Hematopoietic multipotent progenitor cell treated with erythropoietin and hydrocortisone succinate and interleukin-3 and kit ligand, for 4 days (in vitro differentiated cells): ENCODE measurements at places on chromosomes 1 and 21.
A peak's percentile ranks its signal among the peaks of the same experiment; 100 is the strongest.

DNA sequence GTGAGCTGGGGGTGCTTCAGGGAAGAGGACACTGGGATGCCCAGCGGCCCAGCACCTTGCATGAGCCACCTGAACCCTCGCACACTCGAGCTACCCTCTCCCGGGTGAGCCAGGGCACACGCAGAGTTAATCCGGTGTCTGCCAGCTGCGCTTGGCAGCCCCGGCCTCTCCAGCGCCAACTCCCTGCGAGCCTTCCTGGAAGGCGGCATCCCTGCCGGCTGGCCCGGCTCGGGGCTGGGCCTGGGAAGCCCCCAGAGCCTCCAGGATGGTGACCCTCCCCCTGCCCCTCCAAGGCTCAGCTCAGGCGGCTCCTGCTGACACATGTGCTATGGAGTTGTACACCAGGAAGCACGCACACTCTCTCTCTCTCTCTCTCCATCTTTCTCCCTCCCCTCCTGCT is 48.7 kb downstream of the RAP1GAP start:
- DNase-seq: no peak

- DNase-seq: no peak
Measured at GRCh38 chr1:229941160-229941559, 125.9 kb upstream of the GALNT2 start.

GRCh38 chr1:15519625-15520024 is 4.4 kb downstream of the CASP9 start:
- no peak for DNase-seq

GRCh38 chr1:61356995-61357394 is 274.6 kb downstream of the NFIA start:
- DNase-seq: peak; percentile 58

DNA sequence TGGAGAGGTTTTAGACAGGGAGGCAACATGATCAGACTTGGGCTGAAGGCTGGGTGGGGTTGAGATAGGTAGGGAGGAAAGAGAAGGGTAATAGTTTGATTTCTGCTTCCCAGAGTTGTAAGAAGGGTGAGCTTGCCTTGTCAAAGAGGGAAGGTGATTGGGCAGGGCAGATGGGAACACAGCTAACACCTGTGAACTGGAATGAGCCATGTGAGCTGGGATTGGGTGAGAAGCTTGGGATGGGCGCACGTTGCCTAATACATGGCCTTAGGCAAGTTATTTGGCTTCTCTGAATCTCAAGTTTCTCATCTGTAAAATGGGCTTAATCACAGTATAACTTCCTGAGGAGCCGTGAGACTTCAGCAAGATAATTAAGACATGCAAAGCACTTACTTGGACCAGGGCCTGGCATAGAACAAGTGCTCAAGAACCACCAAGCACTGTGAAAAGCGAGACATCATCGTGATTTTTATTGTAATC is 33.8 kb upstream of the ID3 start:
- no peak for DNase-seq

- DNase-seq: peak; percentile 19
Measured at GRCh38 chr1:86504895-86505563, 36.3 kb downstream of the CLCA1 start.

DNA sequence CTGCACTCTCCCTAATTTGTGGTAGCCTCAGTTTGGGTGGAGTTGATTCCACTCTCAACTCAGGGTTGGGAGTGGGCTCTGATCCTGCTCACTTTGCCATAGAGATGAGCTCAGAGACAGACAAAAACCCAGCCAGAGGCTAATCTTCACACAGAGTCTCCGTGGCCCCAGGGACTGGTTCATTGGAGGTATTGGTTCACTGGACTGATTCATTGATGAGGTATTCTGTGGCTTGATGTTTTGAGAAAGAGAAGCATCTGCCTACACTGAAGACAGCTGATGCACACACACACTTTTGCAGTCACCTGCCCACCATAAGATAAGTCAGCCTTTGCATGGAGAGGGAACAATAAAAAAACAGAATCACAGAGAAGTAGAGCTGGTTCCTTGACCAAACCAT is 183.8 kb downstream of the AJAP1 start:
- no peak for DNase-seq

DNA sequence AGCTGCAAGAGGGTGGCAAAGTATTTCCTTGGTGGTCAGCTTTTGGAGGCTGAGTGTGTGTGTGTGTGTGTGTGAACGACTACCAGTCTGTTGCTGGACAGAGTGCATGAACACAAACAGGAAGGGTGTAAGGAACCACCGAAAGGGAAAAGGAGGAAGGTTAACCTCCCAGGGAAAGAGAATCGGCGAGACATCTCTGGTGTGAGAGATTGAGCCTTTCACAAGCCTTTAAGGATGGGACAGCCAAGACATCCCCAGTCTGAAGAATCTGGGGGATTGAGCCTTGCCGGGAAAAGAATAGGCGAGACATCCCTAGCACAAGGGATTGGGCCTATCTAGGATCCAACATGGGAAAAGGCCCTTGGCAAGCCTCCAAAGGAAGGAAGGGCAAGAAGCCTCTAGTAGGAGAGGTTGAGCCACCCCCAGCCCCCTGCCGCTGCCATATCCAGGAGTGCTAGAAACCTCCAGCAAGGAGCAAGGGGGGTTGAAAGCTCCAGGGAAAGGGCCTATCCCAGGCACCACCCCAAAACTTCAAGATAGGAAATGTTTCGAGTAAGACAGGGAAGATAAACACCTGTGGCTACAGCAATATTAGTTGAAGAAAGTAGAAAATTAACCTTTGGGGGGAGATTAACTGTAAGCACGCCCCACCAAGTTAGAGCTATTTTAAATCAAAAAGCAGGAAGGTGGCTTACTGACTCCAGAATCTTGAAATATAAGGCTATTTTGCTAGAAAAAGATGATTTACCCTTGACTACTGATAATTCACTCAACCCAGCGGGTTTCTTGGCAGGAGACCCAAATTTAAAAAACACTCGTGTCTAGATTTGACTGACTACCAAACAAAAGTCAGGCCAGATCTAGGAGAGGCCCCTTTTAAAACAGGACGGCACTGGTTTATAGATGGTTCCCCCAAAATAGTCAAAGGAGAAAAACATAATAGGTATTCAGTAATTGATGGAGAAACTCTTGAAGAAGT is 3.2 kb downstream of the TEX50 start:
- DNase-seq: no peak

- peak; percentile 63 for DNase-seq
Measured at GRCh38 chr21:42306366-42307035, 8.7 kb downstream of the TFF3 start.

GRCh38 chr1:223140611-223141405 is 2.2 kb downstream of the TLR5 start:
- DNase-seq: no peak

DNA sequence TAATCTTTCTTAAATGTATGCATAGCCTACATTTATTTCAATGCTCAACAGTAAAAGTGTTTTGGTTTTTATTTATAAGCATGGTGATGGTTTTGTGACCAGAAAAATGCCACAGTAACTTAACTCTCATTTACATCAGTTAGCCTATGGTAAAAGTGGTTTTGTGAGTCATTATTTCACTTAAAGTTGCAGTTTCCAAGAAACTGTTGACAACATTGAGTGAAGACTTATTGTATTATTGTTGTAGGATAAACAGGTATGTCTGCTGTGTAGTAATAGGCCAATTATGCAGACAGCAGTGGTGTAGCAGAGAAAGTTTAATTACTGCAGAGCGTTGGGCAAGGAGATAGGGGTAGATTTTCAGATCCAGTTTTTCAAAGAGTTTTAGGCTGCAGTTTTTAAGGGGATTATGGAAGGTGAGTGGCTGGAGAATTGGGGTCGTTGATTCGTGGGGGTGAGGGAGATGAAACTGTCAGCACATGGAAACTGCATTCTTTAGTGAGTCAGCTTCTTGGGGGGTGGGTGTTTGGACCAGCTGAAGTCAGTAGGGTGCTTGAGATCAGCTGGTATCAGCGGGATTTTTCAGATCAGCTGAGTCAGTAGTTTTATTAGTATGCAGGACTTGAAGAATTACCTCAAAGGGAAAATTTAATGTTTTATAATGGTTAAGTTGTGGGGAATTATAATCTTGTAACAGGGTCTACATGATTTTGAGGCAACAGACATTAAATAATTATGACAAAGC is 168.7 kb upstream of the FMN2 start:
- no peak for DNase-seq

DNA sequence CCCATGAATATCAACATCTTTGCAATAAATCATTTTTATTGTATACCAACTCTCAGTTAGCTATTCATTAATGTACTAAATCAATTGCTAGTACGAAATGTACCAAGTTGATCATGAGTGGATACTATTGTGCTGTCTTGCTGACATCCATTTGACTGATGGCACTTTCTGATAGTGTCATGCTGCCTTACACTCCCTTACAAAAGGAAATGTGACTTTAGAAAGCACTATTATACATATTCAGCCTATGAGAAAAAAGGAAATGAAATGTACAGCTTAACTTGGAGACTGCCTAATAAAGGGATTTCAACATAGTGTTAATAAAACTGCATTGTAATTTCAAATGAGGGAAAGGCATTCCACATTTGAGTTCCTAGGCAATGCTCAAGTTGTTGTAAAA is 52.2 kb downstream of the PLA2G4A start:
- DNase-seq: no peak

GRCh38 chr1:18360251-18360650 is 120.5 kb upstream of the KLHDC7A start:
- no peak for DNase-seq

GRCh38 chr1:64940025-64940424 is 26.3 kb downstream of the JAK1 start:
- DNase-seq: no peak

- DNase-seq: no peak
Measured at GRCh38 chr1:161159913-161160243, 578 bp downstream of the USP21 start.

DNA sequence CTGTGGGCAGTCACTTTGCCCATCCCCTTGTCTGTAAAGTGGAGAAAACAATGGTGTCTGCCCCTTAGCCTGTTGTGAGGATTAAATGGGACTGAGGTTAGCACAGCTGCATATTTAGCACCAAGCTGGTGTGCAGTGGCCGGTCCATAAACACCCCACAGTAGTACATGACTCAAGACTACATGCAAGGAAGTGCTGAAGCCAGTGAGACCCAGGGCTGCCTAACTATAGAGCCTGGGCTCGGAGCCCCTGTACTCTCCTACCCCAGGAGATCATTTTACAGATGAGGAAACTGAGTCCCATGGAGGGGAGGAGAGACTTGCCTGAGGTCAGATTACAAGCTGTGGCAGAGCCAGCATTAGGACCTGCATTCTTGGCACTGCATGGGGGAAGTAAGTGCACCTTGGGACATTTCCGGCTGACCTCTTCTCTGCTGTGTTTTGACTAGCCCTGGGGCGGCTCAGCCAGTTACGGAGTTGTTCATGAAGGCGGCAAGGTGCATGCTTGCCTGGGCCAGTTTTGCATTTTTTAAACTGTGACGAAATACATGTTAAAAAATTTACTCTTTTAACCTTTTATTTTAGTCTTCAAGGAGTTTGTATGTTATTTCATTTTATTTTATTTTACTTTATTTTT is 3.2 kb downstream of the SERINC2 start:
- DNase-seq: no peak

DNA sequence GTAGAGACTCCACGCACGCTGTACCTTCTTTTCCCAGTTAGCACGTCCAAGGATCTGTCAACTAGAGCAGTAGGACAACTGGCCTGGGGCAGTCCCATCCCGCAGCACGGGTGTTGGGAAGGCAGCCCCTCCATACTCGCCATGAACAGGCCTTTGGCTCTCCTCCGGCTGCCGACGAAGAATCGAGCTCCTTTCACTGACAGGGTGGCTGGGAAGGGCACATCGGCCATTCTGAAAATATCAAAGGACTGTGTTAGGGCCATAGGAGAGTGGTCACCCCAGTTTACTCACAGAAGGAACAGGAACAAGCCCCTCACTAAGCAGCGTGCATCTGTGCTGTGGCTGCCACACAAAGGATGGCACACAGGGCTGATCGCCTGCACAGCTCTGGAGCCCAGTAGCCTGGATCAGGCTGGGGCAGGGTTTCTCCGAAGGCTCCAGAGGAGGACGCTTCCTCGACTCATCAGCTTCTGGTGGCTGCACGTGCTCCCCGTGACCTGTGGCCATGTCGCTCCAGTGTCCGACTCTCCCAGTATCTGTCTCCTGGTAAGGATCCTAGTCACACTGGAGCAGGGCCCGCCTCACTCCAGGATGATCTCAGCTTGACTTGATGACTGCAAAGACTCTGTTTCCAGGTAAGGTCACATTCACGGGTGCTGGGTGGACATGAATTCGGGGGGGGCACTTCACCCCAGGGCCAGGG is 8.9 kb downstream of the KRTAP10-1 start:
- DNase-seq: no peak

GRCh38 chr1:115107516-115108260 is 18.4 kb upstream of the TSPAN2 start:
- peak; percentile 80 for DNase-seq

GRCh38 chr1:172745014-172745413 is 86.1 kb downstream of the FASLG start:
- peak; percentile 89 for DNase-seq

DNA sequence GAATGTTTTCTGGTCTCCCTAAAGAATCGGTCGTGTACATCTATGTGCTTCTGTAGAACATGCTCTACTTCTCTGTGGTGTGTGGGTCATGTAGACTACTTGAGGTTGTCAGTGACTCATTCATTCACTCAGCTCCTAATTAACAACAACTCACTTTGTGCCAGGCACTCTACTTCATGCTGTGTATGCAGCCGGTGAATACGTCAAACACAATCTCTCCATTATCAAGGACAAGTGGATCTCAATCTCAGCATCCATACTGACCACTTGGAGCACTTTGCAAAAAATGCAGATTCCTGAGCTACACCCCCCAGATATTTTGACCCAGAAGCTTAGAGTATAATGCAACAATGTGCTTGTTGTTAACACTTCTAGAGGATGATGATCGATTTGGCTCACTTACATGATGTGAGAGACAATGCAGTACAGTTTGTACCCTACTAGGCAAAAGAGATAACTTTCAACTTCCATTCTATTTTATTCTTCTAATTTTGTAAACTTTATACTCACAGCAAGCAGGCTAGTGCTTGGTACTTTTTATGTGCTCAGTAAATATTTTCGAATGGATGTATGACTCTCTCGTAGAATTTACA is 508.6 kb upstream of the ADAMTS5 start:
- DNase-seq: no peak

- peak; percentile 77 for DNase-seq
Measured at GRCh38 chr21:42614811-42615351, 38.5 kb upstream of the PDE9A start.

DNA sequence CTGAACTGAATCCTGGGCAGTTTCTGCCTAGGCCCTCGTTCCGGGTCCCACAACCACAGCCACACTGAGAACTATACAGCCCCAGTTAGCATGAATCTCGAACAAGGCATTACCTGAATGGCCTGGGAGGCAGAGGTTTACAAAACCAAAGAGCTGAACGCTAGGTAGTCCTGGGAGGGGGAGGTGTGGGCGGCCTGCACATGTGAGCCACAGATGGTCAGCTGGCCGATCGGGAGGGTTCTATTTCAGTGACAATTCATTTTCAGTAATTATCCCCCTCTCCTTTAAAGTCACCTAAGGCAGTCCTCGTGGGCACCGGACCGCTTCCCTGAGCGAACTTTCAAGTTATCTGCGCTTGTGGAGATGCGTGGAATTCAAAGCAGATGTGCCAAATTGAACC is 111.9 kb downstream of the GLIS1 start:
- no peak for DNase-seq

GRCh38 chr1:41533731-41534080 is 49.2 kb upstream of the EDN2 start:
- DNase-seq: no peak
